Cardiac septum (tissue), 1 donor: ENCODE measurements at places on chromosomes 7 and 10. TPM values are rescaled to one million over a fixed set of nuclear protein-coding genes. Genes with fewer than 3 reads are reported as not detected.

Gene CHAT
- not detected for total RNA-seq

Gene MOGAT3
- total RNA-seq, result not detected

Gene ZNF804B
- total RNA-seq, result 0.05 TPM

Gene TMEM184A
- total RNA-seq, result 0.08 TPM

Gene SLC13A4
- 1.0 TPM for total RNA-seq

DNA sequence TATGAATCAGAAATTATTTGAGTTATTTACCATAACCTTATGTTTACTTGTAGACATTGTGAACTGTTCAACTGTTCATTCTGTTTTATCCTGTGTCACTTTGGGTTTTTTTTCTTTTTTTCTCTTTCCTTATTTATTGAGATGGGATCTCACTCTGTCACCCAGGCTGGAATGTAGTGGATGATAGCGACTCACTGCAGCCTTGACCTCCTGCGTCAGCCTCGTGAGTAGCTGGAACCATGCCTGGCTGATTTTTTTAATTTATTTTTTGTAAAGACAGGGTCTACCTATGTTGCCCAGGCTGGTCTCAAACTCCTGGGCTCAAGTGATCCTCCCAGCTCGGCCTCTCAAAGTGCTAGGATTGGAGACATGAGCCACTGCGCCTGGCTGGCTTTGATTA lies 97.1 kb downstream of the CSTF2T start:
- no peak for DNase-seq

DNA sequence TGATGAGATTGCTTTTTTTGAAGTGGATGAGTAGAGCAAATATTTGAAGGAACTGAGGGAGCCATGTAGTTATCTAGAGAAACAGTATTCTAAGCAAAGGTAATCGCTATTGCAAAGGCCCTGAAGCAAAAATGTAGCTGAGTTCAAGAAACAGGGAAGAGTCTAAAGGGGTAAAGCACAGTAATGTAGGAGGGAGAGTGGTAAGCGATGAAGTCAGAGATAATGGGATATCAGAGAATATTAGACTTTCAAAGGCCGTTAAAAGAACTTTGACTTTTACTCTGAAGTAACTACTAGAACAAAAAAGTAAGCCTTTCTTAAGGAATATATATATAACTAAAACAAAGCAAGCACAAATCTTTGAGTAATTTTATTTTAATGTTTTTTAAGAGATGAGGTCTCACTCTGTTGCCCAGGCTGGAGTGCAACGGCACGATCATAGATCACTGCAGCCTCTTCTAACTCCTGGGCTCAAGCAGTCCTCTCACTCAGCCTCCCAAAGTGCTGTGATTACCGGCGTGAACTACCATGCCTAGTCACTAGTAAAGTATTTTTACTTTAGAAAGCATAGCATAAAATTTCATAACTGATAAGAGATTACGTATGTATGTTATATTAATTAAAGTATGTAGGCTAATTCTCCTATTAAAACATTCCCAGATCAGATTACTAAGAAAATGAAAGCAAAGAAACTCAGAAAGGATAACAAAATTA lies 61.7 kb upstream of the OIT3 start:
- no peak for DNase-seq

DNA sequence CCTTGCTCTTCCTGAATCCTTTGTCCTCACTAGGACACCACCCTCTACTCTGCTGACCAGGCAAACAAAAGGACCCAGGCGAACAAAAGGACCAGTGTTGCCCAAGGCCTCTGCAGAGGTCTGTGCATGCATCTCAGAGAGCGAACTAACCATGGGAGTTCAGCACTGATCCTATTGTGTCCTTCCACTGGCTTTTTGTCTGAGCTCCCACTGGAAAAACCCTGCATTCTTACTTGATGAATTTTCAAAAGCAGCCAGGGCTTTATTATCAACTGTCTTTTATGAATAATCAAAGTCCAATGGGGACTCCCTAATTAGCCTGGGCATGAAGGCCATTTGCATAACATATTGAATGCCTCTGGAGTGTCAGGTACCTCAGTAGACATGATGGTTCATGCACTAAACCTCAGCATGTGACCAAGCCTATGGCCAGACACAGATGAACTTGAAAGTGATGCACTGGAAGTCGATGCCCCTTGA lies 140.6 kb downstream of the KCNMA1 start:
- peak; percentile 19 for DNase-seq
